T-cell (primary cell): ENCODE measurements at places on chromosomes 11 and 22. TPM values are rescaled to one million over a fixed set of nuclear protein-coding genes. Genes with fewer than 3 reads are reported as not detected.

The KCNJ4 gene
- not detected for total RNA-seq

The IRAG1 gene
- total RNA-seq, result 0.20 TPM

- DNase-seq, result peak; percentile 34
- H3K4me3 ChIP-seq, result no peak overlapping the region
- peaks cover 46% of the 10 kb centered on the region for H3K36me3 ChIP-seq
Observed at GRCh38 chr11:126332221-126332711, 23.2 kb upstream of the ST3GAL4 start.

DNA sequence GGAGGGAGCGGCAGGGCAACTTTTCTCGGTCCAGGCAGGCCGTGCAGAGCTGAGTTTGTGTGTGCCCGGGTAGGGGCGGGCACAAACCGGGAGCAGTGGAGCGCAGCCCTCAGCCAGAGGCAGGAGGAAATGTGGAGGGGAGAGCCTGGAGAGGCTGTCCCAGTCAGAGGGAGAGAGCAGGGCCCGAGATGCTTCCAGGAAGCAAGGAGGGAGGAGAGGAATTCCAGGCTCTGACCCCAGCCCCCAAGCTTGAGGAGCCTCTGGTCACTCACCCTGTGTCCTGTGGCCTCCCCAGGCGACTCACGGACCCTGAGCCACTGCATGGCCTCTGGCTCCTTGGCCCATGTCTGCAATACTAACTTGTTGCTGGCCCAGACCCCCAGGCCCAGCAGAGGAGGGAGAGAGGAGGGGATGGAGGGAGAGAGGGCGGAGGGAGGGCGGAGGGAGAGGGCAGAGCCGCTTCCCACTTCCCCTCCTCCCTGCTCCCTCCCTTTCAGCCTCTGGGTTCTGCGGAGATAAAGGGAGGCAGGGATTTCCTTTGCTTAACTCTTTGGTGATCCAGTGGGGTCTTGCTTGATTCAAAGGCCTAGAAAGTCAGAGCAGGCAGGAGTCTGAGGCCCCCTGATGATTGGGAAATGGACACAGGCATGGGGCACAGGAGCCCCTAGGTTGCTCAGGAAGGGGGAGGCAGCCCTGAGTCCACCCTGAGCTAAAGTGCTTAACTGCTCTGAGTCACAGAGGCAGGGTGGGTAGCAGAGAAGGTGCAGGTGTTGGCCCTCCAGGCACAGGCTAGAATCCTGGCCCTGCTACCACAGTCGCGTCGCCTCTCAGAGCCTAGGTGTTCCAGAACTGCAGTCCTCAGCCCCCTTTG is at the start of gene C1QTNF6:
TSS of gene C1QTNF6 (minus strand) at position 357 of the 871 bp plus-strand sequence. CDS start at position 323, 34 bp downstream.
- no peak within 1 kb of the TSS for H3K4me3 ChIP-seq
- no peaks in the 10 kb centered on the region for H3K27me3 ChIP-seq
- no peak for DNase-seq
- peaks cover 19% of the 10 kb centered on the region for H3K4me1 ChIP-seq
- H3K27ac ChIP-seq, result peak within 1 kb of the TSS; percentile 25

The OR8G1 gene
- not detected for total RNA-seq

GRCh38 chr11:72239849-72240460 is 4.0 kb downstream of the PHOX2A start:
- H3K27me3 ChIP-seq, result peaks cover 5% of the 10 kb centered on the region
- DNase-seq, result no peak
- peaks cover 18% of the 10 kb centered on the region for H3K36me3 ChIP-seq
- peaks cover 30% of the 10 kb centered on the region for H3K4me1 ChIP-seq

GRCh38 chr22:47626428-47627390 is 864.3 kb downstream of the TBC1D22A start:
- no peaks in the 10 kb centered on the region for H3K4me1 ChIP-seq
- H3K36me3 ChIP-seq, result no peaks in the 10 kb centered on the region
- no peak for DNase-seq
- no peak overlapping the region for H3K4me3 ChIP-seq
- no peak overlapping the region for H3K27ac ChIP-seq
- H3K27me3 ChIP-seq, result no peaks in the 10 kb centered on the region

The FOLR1 gene
- total RNA-seq, result not detected

- H3K4me3 ChIP-seq, result no peak overlapping the region
- H3K36me3 ChIP-seq, result peaks cover 6% of the 10 kb centered on the region
- no peak for DNase-seq
- peak overlapping the region; percentile 30 for H3K27ac ChIP-seq
Observed at GRCh38 chr11:35236667-35237003, 97.7 kb downstream of the CD44 start.

- no peak overlapping the region for H3K4me3 ChIP-seq
- peaks cover 99% of the 10 kb centered on the region for H3K4me1 ChIP-seq
- H3K27me3 ChIP-seq, result no peaks in the 10 kb centered on the region
- H3K27ac ChIP-seq, result peak overlapping the region; percentile 77
Observed at GRCh38 chr22:19889951-19890350, 35.3 kb upstream of the GNB1L start.

DNA sequence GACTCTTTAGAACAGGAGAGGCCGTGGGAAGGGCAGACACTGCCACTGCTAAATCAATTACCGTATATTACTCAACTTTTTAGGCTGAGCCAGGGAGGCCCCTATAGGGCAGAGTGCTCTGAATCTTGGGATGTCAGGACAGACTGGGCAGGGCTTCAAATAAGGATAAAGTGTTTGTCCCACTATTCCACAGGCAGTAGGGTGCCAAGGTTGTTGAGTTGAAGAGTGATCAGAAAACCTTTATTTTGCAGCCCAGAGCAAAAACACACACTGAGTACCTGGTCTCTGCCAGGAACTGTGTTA is 1.6 kb upstream of the B4GAT1 start:
- no peak for DNase-seq
- no peaks in the 10 kb centered on the region for H3K36me3 ChIP-seq
- H3K27me3 ChIP-seq, result no peaks in the 10 kb centered on the region
- H3K4me3 ChIP-seq, result no peak overlapping the region

The SCN4B gene
- not detected for total RNA-seq

- no peak overlapping the region for H3K4me3 ChIP-seq
- no peak overlapping the region for H3K27ac ChIP-seq
- H3K4me1 ChIP-seq, result peaks cover 90% of the 10 kb centered on the region
- no peaks in the 10 kb centered on the region for H3K27me3 ChIP-seq
- no peak for DNase-seq
Observed at GRCh38 chr22:40330615-40331014, 15.7 kb upstream of the ADSL start.

DNA sequence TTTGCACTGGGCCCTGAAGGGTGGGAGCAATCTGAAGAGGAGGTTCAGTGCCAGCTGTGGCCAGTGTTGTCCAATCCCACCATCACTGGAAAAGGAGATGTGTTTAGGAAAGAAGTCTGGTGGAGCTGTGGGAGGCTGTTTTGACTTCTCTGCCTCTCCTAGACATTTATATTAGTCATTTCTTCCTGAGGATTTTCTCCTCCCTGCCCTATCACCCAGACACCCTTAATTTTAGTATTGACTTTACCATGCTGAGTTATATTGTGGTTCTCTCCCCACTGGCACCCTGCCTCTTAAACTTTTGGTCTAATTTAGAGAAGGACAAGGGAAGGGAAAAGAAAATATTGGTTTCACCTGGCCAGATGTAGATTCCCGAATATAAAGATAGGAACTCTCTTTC is 159.1 kb downstream of the WNT11 start:
- no peaks in the 10 kb centered on the region for H3K4me1 ChIP-seq
- no peaks in the 10 kb centered on the region for H3K27me3 ChIP-seq
- H3K36me3 ChIP-seq, result peaks cover 4% of the 10 kb centered on the region
- H3K27ac ChIP-seq, result no peak overlapping the region

- H3K4me3 ChIP-seq, result no peak overlapping the region
- H3K27ac ChIP-seq, result no peak overlapping the region
- H3K4me1 ChIP-seq, result peaks cover 5% of the 10 kb centered on the region
- H3K27me3 ChIP-seq, result no peaks in the 10 kb centered on the region
- DNase-seq, result no peak
Observed at GRCh38 chr22:23113847-23114720, 27.7 kb downstream of the RSPH14 start.

DNA sequence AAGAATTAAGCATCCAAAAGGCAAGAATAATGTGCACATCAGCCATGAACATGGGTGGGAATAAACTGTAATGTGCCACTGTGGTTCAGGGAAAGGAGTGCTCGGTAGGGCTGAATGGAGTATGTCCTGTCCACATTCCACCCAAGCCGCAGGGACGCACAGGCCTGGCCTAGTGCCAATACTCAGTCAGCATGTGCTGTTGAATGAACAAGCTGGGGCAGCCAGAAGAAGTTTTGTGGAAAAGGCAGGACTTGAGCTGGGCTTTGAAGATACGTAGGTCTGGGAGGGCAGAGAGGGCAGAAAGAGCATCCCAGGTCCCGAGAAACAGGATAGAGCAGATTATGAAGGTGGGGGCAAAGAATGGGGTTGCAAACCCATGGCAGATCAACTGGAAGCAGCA is 60.0 kb upstream of the PLET1 start:
- no peaks in the 10 kb centered on the region for H3K36me3 ChIP-seq
- H3K4me3 ChIP-seq, result no peak overlapping the region
- no peaks in the 10 kb centered on the region for H3K27me3 ChIP-seq
- DNase-seq, result no peak
- H3K4me1 ChIP-seq, result peaks cover 14% of the 10 kb centered on the region

GRCh38 chr11:119787074-119787461 is 58.1 kb upstream of the NECTIN1 start:
- no peak overlapping the region for H3K4me3 ChIP-seq
- H3K36me3 ChIP-seq, result no peaks in the 10 kb centered on the region
- H3K27ac ChIP-seq, result no peak overlapping the region
- DNase-seq, result no peak
- H3K27me3 ChIP-seq, result no peaks in the 10 kb centered on the region

DNA sequence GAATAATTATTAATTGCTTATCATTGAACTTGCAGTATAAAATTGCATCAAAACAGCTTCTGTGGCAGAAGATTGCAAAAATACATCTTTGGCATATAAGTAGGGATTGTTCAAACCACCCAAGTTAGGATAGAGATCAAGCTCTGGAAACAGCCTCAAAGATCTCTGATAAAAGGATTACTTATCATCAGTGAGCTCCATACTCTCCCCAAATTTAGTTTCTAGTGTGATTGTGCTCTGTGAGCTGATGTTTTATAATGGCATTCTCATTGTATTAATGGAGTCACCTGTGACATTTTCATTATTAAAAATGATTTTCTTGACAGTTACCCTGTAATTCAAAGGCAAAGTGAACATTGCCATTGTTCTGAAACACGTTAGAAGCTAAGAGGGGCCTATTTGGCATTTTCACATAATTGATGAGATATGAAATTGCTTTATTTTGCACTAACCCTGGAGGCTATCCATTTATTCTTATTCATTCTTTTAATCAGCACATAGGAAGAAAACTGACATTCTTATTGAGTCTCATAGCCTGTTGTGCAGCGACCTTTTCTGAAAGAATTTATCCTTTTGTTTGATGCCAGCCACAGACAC is 626.3 kb upstream of the ANO5 start:
- H3K4me1 ChIP-seq, result no peaks in the 10 kb centered on the region
- H3K27ac ChIP-seq, result no peak overlapping the region
- no peak overlapping the region for H3K4me3 ChIP-seq
- H3K27me3 ChIP-seq, result no peaks in the 10 kb centered on the region
- DNase-seq, result no peak
- no peaks in the 10 kb centered on the region for H3K36me3 ChIP-seq

The KDM4D gene
- total RNA-seq, result 0.54 TPM

DNA sequence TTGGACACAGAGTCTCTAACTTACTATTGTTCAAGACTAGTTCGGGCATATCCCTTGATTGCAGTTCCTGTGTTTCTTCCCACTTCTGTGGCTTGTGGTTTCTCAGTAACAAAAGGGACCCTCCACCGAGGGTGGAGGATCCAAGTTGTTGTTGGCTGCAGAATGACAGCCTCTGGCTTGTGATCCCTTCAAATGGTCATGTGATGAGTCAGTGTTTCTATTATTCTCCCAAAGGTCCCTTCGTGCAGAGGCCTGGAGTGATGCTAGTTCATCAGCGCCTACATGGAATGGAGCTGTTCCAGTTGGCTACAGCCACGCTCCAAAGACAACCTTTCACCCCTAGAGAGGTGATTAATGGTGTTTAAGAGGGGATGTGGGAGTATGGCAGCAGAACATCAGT is 2.6 kb upstream of the VWCE start:
- H3K27me3 ChIP-seq, result no peaks in the 10 kb centered on the region
- no peak overlapping the region for H3K27ac ChIP-seq
- H3K4me1 ChIP-seq, result peaks cover 5% of the 10 kb centered on the region
- no peak overlapping the region for H3K4me3 ChIP-seq

DNA sequence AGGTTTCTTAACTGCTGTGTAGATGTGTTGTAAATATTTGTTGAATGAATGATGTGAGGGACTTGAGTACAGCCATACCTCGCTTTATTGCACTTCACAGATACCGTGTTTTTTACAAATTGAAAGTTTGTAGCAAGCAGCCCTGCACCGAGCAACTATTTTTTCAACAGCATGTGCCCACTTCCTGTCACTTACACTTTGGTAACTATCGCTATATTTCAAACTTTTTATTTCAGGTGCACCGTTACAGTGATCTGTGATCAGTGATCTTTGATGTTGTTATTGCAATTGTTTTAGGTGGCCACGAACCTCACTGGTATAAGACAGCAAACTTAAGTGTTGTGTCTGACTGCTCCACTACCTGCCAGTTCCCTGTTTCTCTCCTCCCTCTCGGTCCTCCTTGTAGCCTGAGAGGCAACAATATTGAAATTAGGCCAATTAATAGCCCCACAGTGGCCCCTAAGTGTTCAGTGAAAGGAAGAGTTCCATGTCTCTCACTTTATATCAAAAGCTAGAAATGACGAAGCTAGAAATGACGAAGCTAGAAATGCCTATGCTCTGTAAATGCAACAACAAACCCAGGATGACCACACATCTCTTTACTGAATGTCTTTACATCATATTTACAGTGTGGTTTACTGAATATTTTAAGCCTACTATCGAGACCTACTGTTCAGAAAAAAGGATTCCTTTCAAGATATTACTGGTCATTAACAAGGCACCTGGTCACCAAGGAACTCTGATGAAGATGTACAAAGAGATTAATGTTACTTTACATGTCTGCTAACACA is 1.0 kb downstream of the SFI1 start:
- peak; percentile 43 for DNase-seq
- H3K4me3 ChIP-seq, result peak overlapping the region; percentile 99
- no peaks in the 10 kb centered on the region for H3K27me3 ChIP-seq
- H3K27ac ChIP-seq, result peak overlapping the region; percentile 86
- H3K36me3 ChIP-seq, result peaks cover 8% of the 10 kb centered on the region
- H3K4me1 ChIP-seq, result peaks cover 51% of the 10 kb centered on the region

- no peaks in the 10 kb centered on the region for H3K4me1 ChIP-seq
- no peaks in the 10 kb centered on the region for H3K36me3 ChIP-seq
- no peak overlapping the region for H3K27ac ChIP-seq
- no peak for DNase-seq
- H3K27me3 ChIP-seq, result no peaks in the 10 kb centered on the region
Observed at GRCh38 chr11:131717616-131718015, 347.2 kb downstream of the NTM start.

The FGF4 gene
- not detected for total RNA-seq

DNA sequence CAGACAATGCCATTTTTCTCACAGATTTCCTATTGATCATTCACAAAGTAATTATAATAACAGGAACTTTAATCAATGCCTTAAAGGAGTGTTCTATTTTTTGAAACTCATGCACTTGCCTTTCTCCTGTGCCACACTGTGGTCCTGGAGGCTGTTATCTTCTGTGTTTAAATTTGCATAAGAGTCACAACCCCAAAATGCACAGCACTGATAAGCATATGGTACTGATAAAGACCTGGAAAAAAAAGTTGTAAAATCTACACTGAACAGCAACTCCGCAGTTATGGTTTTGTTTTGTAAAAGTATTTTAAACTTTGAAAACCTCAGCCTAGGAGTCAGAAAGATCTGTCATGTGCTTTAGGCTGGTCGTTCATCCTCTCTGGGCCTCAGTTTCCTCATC is 9.1 kb upstream of the CCDC34 start:
- no peak overlapping the region for H3K27ac ChIP-seq
- no peaks in the 10 kb centered on the region for H3K36me3 ChIP-seq
- H3K4me3 ChIP-seq, result no peak overlapping the region
- DNase-seq, result no peak
- no peaks in the 10 kb centered on the region for H3K4me1 ChIP-seq
